Tibial artery (tissue), 4 donors: ENCODE measurements at places on chromosomes 5 and 9.

GRCh38 chr9:31255211-31255610, 1129.2 kb upstream of the ACO1 start:
- DNase-seq: no peak
- no peak overlapping the region for H3K4me3 ChIP-seq
- H3K36me3 ChIP-seq: no peaks in the 10 kb centered on the region

DNA sequence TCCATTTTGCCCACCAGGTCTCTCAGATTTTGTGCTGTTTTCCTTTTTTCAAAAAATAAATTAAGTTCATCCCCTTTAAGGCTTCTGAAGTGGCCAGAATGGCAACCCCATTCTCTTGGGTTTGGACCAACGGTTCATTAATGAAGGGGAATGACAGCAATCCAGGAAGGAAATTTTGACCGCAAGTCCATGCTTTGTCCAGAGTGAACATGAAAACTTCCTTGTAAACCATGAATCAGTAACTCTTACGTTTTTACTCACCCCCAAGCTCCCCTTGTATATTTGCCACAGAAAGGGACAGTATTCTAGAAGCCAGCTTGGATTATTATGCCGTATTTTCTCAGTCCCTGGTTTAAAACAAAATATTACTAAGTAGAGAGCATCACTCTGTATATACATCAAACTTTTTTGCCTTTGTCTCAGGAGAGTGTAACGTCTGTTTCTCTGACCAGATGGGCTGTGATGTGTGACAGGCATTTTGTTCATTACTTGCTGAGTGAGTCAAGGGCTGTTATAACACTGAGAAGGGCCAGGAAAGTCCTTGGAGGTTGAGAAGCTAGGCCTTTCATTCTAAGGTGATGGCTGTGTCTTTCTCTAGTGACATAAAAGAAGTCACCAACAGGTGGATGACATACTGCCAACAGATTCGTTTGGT, 148.2 kb downstream of the SMARCA2 start:
- H3K27me3 ChIP-seq: no peaks in the 10 kb centered on the region
- no peaks in the 10 kb centered on the region for H3K4me1 ChIP-seq
- H3K27ac ChIP-seq: no peak overlapping the region
- peaks cover 10% of the 10 kb centered on the region for H3K36me3 ChIP-seq

GRCh38 chr9:20788526-20789451, 104.7 kb downstream of the FOCAD start:
- H3K36me3 ChIP-seq: no peaks in the 10 kb centered on the region
- H3K27ac ChIP-seq: no peak overlapping the region
- no peak for DNase-seq
- no peaks in the 10 kb centered on the region for H3K4me1 ChIP-seq
- no peak overlapping the region for H3K4me3 ChIP-seq

DNA sequence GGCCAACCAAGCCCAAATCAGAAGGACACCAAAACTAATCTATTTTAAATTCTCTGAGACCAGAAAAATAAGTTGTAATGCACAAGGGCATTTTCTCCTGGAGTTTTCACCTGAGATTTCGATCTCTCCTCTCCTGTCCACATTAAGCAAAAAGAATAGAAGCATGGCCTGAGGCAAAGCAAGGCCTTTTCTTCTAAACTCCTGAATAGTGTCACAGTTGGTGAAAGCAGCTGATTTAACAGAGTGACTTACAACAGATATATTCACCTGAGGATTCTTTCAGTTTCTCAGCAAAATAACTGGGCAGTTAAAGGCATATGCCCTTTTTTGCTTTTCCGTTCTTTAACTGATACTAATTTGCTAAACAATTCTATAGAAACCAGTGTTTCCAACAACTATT, 547.7 kb downstream of the EFNA5 start:
- H3K27ac ChIP-seq: no peak overlapping the region
- H3K27me3 ChIP-seq: no peaks in the 10 kb centered on the region
- H3K4me3 ChIP-seq: no peak overlapping the region
- DNase-seq: no peak

DNA sequence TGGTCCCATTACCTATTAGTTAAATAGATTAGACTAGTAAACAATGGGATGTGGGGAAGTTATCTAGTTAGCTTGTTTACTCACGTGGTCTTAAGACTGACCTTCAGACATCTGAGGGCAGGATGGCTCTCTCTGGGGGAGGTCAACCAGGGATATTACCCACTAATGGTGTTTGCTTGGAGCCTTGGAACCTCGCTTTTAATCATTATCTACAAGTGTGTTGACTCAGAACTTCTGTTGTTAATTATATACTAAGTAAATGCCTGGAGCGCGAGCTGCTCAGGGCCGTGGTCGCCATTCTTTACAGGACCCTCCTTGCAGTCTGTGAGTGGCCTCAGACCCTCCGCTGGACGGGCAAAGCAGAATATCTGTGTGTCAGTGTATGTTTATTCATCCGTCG, 48.5 kb upstream of the ZNF354A start:
- no peak overlapping the region for H3K4me3 ChIP-seq
- H3K36me3 ChIP-seq: no peaks in the 10 kb centered on the region
- H3K27me3 ChIP-seq: no peaks in the 10 kb centered on the region
- no peak overlapping the region for H3K27ac ChIP-seq

DNA sequence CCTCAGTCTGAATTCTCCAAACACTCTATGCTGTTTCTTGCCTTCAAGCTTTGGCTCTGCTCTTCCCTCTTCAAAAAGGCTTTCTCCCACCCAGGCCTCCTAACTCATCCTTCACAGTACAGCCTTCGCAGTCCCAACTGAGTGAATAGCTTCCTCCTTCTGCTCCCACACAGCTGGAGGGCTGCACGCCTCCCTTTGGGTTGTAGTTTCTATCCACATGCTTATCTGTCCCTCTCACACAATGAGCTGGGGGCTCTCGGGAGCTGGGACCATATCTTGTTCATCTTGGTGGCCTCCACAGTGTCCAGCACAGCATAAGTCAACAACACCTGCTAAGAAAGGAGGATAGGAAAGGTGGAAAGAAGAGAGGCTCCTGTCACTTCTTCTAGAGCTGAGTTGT, 69.5 kb upstream of the XPA start:
- no peak overlapping the region for H3K4me3 ChIP-seq
- H3K4me1 ChIP-seq: peaks cover 13% of the 10 kb centered on the region
- H3K36me3 ChIP-seq: no peaks in the 10 kb centered on the region
- H3K27ac ChIP-seq: no peak overlapping the region
- no peak for DNase-seq

DNA sequence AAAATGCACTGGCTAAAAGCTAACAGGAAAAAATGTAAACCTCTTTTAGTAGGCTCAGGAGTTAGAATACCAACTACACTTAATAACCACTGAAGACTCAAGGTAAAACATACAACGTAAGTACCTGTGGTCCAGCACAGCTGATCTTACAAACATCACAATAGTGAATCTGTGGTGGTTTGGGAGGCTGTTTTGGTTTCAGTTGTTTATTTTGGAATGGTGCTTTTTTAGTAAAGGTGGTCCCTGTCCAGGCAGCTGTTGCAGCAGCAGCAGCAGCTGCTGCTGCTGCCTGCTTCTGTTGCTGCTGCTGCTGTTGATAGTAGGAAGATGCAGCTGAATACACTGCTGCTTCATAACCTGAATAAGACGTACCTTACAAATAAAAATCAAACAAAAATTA, 37.9 kb downstream of the ZFR start:
- H3K27ac ChIP-seq: no peak overlapping the region
- H3K4me3 ChIP-seq: no peak overlapping the region
- no peak for DNase-seq
- H3K36me3 ChIP-seq: peaks cover 52% of the 10 kb centered on the region
- H3K27me3 ChIP-seq: no peaks in the 10 kb centered on the region

DNA sequence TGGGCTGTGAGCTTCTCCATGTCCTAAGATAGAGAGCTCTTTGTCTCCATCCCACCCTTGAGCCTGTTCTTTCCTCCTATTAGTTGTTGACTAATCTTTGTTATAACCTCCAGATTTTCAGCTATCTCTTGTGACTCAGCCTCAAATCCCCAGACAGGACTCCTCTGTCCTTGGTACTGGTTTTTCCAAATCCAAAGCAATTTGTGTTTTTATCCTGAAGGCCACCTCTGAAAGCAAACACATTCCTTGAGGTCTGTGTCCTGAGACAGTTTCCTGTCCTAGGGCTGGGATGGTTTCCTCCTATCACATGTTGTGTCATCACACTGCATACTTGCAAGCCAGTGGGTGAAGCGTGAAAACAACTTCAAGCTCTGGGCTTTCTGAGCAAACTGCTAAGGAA, 8.5 kb downstream of the TNC start:
- H3K27ac ChIP-seq: no peak overlapping the region
- H3K36me3 ChIP-seq: no peaks in the 10 kb centered on the region
- no peak overlapping the region for H3K4me3 ChIP-seq
- no peak for DNase-seq

GRCh38 chr5:19264821-19265220, 723.2 kb downstream of the CDH18 start:
- no peaks in the 10 kb centered on the region for H3K4me1 ChIP-seq
- no peaks in the 10 kb centered on the region for H3K27me3 ChIP-seq
- H3K27ac ChIP-seq: no peak overlapping the region
- H3K4me3 ChIP-seq: no peak overlapping the region
